ENCODE measurements at places on chromosomes 5 and 9.
A peak's percentile ranks its signal among the peaks of the same experiment; 100 is the strongest.

DNA sequence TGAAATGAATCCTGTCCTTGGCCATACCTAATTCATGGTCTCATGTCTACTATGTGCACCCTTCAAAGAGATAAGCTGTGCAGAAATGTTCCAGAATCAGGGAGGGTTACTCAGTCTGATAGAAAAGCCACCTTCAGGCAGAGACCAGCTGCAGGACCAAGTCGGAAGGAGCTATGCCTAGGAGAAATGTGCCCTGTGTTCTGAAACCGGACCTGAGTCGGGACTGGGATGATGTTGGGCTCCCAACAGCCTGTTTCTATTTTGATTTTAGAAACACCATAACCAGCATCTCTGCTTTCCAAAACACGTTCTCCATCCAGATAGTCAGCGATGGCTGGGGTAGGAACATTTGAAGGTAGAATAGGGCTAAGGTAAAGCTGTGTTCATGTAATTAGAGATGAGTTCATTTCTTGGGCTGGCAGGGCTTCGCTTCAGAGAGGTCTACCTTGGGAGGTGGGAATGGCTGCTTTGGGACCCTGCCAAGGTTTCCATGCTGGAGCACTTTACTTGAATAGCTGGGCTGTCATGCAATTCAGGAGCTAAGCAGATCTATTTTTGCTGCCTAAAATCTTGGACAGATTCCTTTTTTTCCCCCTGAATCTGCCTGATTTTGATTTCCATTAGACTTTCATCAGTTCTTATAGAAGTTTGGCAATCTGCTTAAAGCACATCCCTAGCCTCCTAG, 2.8 kb downstream of the ADCY2 start:
- DNase-seq: no peak

- no peak for DNase-seq
These were observed 21.8 kb downstream of the AQP7 start for GRCh38 chr9:33380390-33381094.

- DNase-seq: no peak
These were observed 101.8 kb downstream of the CETN3 start for GRCh38 chr5:90307782-90308181.

DNA sequence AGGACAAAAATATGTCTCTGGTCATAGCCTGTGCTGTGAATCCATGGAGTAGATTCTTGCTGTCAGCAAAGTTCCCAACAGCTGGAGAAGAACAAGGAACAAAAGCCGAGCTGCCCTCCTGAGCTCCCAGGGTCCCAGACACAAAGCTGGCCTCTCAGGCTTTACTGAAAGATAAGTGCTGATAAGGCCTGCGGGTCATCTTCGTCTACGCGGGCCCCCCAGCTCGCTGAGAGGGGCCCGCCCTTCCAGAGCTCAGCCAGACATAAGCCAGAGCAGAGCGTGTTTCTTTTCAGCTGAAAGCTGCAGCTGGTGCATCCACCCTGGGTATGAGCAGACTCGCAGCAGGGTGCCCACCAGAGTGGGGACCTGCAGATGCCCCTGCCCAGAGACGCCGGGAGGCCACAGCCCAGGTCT, 84.7 kb downstream of the HSD17B3 start:
- no peak for DNase-seq

DNA sequence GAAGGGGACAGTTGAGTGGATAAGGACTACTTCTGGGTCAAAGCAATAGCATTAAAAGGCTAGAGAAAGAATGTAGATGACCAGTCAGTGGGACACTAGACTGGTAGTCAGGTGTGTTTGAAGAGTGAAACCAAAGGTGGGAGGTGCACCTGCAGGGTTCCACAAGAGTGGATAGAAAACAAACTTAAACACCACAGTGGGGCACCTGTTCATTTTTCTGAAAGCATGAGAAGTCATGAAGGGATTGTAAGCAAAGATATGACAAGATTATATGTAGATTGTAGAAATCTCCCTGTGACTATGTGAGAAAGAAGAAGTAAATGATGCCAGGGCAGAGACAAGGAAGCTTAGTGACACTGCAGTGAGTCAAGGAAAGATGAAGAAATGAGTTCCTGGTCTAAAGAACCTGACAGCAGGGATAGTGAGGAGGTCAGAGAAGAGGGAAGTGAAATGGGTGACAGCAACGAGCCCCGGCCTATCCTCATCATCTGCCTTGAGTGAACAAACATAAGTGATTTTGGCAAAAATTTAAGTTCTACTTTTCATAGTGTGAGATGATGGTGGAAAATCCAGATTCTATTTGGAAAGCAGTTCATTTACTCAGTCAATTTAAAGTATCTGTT, 296.9 kb downstream of the TLE4 start:
- no peak for DNase-seq

- DNase-seq: no peak
These were observed 10.4 kb downstream of the CCL28 start for GRCh38 chr5:43401827-43402226.

DNA sequence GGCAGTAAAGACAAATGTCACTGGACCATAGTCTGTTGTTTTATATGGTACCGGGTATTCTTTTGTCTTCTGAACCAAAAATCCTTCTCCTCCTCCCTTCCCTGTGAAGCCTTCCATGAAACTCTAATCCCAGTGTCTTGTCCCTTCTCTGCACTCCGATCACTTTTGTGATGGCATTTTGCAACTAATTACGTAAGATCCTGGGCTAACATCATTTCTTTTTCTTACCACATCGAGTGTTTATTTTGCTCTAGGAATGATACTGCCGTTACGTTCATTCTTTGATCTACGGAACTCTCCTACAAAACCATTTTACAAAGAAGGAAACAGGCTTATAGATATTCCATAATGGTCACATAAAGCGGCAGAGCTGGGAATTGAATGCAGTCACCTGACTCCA, 33.7 kb downstream of the SNX18 start:
- no peak for DNase-seq

- peak; percentile 5 for DNase-seq
These were observed 104.2 kb downstream of the PPARGC1B start for GRCh38 chr5:149834246-149834855.

- no peak for DNase-seq
These were observed 31.7 kb upstream of the BASP1 start for GRCh38 chr5:17185773-17186172.

- DNase-seq: no peak
These were observed 45.1 kb downstream of the TTC1 start for GRCh38 chr5:160054047-160054446.

GRCh38 chr9:24007185-24007584, 181.1 kb upstream of the ELAVL2 start:
- no peak for DNase-seq

DNA sequence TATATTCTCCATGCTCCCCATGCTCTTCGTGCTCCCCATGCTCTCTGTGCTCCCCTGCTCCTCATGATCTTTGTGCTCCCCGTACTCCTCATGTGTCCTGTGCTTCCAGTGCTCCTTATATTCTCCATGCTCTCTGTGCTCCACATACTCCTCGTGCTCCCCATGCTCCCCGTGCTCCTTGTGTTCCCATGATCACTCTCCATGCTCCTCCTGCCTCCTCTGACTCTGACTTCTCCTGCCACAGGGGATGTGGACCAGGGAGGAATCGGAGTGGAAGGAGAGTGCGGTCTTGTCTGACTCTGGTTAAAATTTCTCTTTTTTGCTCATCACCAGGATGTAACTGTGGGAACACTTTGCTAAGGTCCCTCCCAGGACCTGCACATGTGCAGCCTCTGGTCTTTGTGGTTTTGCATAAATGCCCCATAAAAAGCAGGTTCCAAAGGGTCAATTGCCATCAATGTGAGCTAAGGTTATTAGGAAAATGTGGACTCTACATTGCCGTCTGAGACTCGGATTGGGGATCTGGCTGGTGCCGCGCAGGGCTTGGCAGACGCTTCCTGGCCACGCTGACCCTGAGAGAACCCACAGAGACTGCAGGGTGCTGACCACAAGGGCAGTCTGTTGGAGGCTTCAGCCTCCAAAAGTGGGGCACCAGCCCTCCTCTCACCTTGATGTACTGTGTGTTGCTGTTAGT, 52.5 kb downstream of the TRIP13 start:
- no peak for DNase-seq

- DNase-seq: no peak
These were observed 220.2 kb downstream of the PLK2 start for GRCh38 chr5:58239731-58240130.

DNA sequence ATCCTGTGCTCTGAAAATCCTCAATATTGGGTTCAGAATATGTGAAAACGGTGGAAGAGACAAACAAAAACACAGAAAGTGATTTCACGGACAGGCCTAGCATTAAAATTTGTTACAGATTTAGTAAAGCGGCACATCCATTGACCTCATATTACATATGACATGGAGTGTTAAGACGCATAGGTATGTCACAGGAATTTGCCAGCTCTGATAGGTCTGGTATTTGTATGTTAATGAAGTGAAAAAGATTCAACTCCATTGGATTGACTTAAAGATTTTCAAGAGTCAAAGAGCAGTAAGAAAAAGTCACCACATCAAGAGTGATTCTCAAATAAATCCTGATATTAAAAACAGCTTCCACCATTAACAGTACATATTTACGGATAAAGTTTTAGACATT, 396.5 kb upstream of the SEMA6A start:
- DNase-seq: no peak

DNA sequence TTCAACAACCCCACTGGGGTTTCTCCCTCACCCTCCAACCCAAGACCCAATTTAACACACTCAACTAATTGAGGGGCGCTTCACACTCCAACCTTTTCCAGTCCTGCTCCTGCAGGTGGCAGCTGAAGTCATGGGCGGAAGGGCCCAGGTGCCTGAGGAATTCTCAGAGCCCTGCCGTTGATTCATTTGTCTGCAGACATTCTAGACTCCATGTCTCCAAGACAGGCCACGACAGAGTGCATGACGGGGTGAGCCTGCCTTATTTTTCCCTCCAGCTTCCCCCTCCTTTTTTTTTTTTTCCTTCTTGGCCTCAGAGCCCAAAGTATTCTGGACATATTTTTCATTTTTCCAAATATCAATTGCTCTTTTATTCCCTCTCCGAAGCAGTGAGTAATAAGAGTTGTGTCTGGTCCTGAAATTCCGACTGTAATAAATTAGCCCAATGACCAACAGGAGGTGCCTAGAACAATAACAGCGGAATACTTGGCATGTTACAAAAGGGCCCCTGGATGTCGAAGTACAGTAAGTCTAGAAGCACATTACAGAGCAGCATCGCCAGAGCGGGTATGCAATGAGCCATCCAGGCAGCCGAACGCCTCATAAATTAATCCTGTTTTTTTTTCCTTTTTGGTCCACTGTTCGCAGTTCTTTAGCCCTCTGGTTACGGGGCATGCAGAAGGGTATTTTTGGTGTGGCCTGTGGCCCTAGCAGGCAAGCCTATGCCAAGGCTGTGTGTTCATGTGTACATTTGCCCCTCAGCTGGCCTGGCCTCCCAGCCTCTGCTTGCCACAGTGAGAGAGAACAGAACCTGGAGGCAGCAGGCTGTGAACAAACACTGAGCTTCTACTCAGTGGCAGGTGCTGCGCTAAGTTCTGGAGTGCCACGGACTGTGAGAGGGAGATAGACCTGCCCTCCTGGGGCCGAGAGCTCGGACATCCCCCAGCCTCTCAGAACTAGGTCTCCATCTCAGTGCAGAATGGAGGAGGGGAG, 8.6 kb upstream of the SMIM23 start:
- no peak for DNase-seq

- no peak for DNase-seq
These were observed 95.6 kb upstream of the SPOCK1 start for GRCh38 chr5:137594717-137595116.

DNA sequence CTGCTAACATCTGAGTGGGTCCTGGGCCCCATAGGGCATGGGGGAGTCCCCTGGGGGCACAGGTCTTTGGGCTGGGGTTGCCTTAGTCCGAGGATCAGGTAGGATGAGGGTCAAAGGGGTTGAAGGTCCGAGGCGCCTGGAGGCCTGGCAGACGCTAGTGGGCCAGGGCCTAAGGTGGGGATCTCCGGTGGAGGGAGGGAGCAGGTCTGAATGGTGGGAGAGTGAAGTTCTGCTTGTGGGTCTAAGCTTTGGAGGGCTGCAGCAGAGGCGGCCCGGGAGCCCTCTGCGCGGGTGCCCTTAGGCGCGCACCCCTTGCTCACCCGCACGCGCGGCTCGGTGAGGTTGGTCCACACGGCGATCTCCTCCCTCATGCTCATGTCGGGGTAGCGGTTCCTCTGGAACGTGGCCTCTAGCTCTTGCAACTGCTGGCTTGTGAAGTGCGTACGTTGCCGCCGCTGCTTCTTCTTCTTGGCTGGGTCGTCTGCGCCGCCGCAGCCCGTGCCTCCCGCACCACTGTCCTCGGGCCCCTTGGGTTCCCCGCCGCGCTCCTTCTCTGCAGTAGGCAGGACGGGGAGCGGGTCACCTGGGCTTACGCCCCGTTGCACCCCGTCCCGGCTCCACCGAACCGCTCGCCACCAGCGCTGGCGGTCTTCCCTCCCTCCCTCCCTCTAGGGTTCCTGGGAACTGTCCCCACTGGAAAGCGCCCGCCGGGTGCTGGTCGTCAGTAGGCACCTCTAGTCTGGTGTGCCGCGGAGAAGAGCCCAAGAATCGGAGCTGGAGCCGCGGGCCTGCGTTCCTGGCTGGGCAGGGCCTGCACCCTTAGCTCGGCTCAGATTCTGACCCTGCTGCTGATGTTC, 2.8 kb downstream of the PITX1 start:
- DNase-seq: no peak

- DNase-seq: no peak
These were observed 224.4 kb upstream of the PANK3 start for GRCh38 chr5:168803541-168803940.

DNA sequence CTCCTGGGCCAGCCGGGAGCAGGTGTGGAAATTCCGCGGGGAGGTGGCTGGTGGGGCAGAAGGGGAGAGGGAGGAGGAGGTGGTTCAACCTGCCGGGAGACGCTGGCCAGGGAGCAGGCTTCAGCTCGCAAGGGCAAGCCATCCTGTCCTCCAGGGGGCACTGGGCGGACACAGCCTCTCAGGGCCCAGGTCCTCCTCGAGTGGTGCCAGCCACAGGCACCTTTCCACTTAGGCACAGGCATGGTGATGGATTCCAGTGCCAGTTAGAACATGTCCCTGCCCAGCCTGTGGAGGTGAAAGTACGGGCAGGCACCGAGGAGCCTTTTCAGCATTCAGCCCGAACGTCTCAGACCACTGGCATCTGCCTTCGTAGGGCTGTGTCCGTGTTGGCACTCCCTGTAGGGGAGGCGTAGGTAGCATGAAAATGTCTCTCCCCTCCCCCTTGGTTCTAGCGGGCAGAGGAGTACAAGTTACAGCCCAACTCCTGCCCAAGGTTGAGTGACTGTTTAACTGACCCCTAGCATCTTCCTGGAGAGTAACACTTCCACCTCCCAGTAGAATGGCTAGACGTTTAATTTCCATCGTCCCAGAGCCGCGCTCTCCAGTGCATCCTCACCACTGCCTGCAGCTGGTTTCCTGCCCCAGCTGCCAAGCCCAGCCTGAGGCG, 48.9 kb downstream of the DAB2IP start:
- DNase-seq: no peak

DNA sequence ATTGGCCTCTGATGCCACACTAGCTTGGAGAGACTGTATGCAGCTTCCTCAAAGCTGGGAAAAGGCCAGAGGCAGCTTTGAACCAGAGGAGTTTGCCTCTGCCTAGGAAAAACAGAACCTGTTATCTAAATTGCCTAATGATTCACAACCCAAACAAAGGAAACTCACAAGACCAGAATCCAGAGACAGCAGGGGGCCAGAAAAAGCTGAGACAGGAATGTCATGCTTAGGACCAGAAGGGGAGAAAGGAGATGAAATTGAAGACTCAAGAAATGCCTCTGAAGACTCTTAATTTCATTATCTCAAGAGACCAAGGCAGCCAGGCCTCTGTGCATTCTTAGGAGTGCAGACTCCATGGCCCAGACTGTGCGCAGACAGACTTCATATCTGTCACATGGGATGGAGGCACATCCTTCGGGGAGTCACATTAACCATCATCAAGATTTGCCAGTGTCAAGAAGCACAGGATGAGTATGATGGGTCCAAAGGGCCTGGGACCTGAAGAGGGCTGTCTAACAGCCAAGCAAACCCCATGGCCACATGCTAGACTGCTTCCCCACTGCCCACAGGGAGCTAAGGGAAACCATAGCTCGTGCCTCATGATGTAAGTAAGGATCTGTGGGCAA, 57.3 kb downstream of the ARSB start:
- DNase-seq: no peak
